ENCODE measurements at places on chromosomes 1 and 21. TPM values are rescaled to one million over a fixed set of nuclear protein-coding genes. Genes with fewer than 3 reads are reported as not detected.

Gene THEM5
- total RNA-seq: not detected

Gene KRTAP6-3
- not detected for total RNA-seq

GRCh38 chr1:168372861-168373371 lies 92.2 kb downstream of the TBX19 start:
- no peak for DNase-seq

DNA sequence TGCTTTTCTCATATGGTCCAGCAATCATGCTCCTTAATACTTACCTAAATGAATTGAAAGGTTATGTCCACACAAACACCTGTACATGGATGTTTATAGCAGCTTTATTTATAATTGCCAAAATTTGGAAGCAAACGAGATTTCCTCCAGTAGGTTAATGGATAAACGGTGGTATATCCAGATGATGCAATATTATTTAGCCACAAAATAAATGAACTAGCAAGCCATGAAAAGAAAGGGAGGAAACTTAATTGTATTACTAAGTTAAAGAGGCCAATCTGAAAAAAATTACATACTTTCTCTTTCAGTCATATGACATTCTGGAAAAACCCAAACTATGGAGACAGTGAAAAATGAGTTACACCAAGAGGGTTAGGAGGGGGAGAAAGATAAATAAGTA lies 76.3 kb upstream of the LRRC7 start:
- no peak for DNase-seq

- DNase-seq: peak; percentile 68
Measured at GRCh38 chr21:25350056-25350455, 257.2 kb downstream of the MRPL39 start.

- DNase-seq: no peak
Measured at GRCh38 chr1:50832167-50832566, 127.9 kb downstream of the FAF1 start.

Gene NR1I3
- not detected for total RNA-seq

DNA sequence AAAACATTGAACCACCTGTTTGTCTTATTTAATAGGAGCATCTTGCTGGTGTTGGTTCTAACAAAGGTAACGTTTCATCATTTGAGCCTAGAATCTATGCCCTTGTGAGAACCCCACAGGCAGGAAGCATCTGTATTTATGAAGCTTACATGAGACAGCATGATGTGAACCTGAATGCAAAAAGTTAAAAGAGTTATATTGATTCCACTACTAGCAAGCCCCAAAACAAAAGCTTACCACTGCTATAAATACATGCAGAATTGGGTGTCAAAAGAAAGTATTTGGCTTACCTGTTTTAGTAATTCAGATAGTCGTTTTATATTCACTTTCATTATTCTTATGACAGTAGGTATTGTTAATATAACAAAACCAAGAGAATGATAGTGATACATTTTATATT lies 301.2 kb upstream of the ADGRL2 start:
- no peak for DNase-seq

Gene ARHGAP29
- total RNA-seq: not detected

- no peak for DNase-seq
Measured at GRCh38 chr1:234554218-234554697, 55.7 kb downstream of the IRF2BP2 start.

Gene UTS2
- not detected for total RNA-seq

GRCh38 chr1:194309269-194309668 lies 1122.9 kb upstream of the B3GALT2 start:
- no peak for DNase-seq

DNA sequence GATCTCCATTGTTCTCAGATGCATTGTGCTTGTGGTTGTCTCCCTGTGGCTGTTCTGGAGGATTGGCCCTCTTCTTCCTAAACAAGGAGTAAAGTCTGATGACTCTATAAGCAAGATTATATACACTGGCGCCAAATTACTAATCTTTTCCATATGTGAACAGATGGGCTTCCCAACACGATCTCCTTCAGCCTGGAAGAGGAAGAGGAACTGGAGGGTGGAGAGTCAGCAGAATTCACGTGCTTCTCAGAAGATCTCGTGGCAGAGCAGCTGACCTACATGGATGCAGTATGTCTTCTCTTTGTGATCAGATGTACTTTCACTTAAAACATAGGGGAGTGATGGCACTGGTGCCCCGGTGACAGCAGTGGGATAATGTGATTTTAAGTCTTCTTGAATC lies 78.7 kb downstream of the RGL1 start:
- no peak for DNase-seq

Gene DPH2
- total RNA-seq: 71.8 TPM
